ENCODE measurements at places on chromosomes 12 and 14. TPM values are rescaled to one million over a fixed set of nuclear protein-coding genes. Genes with fewer than 3 reads are reported as not detected.

The RDH12 gene
- not detected for total RNA-seq

DNA sequence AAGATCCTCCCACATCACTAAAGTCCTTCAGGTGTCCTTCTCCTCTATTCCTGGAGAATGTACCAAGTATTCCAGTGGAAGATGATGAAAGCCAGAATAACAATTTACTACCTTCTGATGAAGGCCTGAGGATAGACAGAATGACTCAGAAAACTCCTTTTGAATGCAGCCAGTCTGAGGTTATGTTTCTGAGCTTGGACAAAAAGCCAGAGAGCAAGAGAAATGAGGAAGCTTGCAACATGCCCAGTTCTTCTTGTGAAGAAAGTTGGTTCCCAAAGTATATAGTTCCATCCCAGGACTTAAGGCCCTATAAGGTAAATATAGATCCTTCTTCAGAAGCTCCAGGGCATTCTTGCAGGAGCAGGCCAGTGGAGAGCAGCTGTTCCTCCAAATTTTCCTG, 54.6 kb upstream of the HELB start:
- no peak for DNase-seq

DNA sequence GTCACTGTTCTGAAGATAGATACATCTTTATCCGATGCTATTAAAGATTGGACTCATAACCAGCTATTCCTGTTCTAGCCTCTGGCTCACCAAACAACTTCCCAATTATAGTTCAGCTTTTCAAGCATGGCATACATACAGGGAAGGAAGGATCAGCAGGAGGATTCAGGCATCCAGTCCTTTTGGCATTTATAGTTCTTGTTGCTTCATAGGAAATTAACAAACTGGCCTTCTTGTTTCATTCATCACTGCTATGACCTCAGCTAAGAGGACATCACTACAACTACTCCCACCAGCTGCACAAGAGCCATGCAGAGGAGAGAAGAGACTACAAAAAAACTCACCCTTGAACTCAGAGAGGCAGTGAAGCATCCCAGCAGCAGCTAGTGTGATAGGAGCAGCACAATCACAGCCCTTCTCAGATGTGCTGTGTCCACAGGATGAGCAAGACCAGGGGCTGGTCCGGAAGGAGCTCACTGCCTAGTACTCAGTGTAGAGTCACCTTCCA, 100.5 kb downstream of the SPTSSA start:
- DNase-seq: no peak

The GZMB gene
- total RNA-seq: 2,294 TPM

- DNase-seq: no peak
These were observed 65.8 kb upstream of the COCH start for GRCh38 chr14:30808576-30808975.

DNA sequence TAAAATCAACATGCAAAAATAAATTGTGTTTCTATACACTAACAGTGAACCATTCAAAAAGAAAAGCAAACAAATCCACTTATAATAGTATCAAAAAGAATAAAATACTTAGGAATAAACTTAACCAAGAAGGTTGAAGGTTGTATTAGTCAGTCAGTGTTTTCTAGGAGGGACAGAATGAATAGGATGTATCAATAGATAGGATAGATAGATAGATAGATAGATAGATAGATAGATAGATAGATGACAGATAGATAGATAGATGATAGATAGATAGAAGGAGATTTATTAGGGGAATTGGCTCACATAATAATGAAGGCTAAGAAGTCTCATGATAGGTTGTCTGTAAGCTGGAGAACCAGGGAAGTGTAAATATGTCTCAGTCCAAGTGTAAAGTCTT, 37.2 kb upstream of the MON2 start:
- no peak for DNase-seq

DNA sequence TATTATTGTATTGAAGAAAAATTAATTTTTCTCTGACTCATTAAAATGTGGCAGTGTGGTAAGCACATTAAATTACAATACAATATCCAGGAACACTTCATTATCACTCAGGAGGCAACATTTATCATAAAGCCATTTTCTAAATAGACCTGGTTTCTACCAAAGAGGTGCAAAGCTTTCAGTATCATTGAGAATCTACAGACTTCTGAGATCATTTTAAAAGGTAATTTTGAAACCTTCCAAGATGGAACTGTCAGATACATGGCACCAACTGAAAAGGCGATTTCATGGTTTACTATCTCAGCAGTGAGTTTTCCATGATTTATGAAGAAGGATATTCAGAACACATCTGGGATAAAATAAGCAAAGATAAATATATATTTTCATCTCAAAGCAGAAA, 85.8 kb downstream of the KITLG start:
- no peak for DNase-seq
